ENCODE measurements at places on chromosomes 2 and 18.

GRCh38 chr18:69980509-69980908 lies 32.8 kb upstream of the CD226 start:
- no peak for DNase-seq

- DNase-seq = no peak
These were observed 151.2 kb downstream of the CAPN13 start for GRCh38 chr2:30656079-30656478.

DNA sequence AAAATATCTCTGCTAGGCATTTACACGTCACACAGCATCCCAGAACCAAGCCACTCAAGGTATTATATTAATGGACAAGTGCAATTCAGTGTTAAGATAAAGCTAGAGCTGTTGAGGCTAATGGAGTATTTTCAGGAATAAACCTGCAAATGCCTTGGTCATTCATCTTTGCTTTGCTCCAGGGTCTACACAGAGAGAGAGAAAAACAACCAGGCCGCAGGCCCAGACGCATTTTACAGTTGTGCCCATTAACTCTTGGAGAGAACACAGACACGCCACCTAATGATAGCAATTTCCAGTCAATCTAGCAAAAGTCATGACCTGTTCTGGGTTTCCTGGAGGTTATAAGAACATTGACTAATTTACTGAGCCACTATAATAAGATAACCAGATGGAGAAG lies 829.3 kb downstream of the LRRTM4 start:
- DNase-seq = no peak

DNA sequence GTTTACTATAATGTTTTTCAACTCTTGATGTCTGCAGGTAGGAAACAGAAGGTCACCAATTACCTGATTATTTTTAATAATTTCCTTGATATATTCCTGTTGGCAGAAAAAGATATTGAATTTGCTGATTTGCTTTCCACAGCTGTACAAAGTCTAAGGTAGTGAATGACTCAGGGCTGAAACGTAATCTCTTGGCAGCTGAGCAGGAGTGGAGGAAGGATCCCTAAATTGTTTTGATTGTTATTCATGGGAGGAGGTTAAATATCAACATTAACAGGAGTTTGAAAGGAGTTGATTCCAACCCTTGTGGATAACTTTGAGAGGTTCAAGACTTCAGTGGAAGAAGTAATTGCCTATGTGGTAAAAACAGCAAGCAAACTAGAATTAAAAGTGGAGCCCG lies 345.2 kb upstream of the SLC8A1 start:
- no peak for DNase-seq

DNA sequence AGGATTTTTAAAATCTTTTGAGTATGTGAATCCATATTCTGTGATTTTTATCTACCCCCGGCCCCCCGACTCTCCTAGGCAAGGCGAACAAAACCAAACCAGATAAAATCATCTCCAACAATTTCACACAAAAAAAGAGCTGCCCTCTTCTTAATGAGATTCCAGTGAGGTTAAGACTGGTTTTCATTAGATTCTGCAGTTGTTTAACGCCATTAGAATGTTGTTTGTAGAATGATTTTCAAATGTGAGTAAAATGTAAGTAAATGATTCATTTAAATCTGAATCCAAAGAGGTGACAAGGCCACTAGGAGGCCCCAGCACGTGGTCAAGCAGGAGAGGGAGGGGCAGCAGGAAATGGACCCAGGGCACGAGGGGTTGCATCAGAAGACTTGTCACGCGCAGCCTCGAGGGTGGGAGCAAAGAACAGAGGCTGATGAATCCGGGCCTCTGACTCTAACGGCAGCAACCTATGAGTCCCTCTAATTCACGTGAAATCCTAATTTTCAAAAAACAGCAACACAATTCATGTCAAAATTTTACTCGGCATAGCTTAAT lies 24.3 kb upstream of the KLHL29 start:
- DNase-seq = no peak

Data from stimulated activated CD4-positive, alpha-beta T cell treated with anti-CD3 and anti-CD28 coated beads, Interleukin-12 subunit alpha, Interleukin-12 subunit beta, amount 100 ng/mL, for 24 hours (primary cell).